Sigmoid colon (tissue), 7 donors: ENCODE measurements at places on chromosomes 7 and 10.

DNA sequence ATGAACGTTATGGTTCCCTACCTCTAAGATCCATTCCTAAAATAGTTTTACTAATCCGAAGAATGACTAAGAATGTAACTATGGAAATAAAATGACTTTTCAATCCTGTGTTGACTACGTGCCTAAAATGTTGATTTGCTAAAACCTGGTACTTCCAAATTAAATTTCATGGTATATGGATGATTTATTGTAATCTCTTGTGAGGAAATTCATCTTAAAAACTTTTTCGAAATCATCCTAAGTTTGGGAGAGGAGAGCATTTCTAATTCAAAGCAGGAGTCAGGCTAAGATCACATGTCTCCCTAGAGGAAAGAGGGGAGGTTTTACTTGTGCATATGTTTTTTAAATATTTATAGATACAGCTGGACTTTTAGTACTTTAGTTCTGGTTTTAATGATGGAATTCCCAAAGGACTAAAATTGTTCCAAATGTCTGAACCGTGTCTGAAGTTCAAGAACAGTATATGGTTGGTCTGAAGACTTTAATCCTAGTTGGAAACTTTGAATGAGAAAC lies 483.9 kb downstream of the AUTS2 start:
- DNase-seq: no peak

GRCh38 chr7:13240349-13240748 lies 552.9 kb downstream of the ARL4A start:
- DNase-seq: no peak

GRCh38 chr10:72337039-72337629 lies 17.6 kb downstream of the DNAJB12 start:
- peak; percentile 94 for DNase-seq

DNA sequence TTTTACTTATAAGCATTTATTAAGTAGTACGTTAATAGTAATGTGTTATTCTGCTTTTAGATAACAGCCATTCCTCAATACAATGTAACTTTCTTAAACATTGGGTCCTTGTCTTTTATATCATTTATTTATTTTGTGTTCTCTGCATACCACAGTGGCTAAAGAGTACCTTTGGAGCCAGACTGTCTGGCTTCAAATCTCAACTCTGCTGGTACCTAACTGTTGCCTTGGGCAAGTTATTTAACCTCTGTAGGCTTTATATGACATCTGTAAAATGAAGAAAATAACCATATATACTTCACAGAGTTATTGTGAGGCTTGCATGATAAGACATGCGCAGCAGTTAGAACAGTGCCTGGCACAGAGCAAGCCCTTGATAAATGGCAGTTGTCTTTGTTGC lies 397.6 kb downstream of the MDFIC start:
- no peak for DNase-seq

GRCh38 chr7:42315103-42315502 lies 78.1 kb upstream of the GLI3 start:
- DNase-seq: no peak

DNA sequence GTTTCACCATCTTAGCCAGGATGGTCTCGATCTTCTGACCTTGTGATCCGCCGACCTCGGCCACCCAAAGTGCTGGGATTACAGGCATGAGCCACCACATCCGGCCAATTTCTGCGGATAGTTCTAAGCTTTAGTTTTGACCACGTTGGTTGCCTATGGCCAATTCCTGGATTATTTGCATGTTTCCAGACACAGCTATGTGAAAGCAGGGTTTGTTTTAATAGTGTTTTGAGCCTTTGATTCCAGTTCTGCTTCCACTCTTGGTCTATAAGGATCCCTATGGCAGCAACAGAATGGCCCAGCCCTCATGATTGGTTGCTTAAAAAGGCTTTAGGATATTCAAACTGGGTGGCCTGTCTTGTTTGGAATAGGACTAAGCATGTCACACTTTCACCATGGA lies 19.1 kb downstream of the SIRT1 start:
- DNase-seq: no peak

- DNase-seq: no peak
These were observed 168.9 kb upstream of the SH2B2 start for GRCh38 chr7:102117743-102118142.

DNA sequence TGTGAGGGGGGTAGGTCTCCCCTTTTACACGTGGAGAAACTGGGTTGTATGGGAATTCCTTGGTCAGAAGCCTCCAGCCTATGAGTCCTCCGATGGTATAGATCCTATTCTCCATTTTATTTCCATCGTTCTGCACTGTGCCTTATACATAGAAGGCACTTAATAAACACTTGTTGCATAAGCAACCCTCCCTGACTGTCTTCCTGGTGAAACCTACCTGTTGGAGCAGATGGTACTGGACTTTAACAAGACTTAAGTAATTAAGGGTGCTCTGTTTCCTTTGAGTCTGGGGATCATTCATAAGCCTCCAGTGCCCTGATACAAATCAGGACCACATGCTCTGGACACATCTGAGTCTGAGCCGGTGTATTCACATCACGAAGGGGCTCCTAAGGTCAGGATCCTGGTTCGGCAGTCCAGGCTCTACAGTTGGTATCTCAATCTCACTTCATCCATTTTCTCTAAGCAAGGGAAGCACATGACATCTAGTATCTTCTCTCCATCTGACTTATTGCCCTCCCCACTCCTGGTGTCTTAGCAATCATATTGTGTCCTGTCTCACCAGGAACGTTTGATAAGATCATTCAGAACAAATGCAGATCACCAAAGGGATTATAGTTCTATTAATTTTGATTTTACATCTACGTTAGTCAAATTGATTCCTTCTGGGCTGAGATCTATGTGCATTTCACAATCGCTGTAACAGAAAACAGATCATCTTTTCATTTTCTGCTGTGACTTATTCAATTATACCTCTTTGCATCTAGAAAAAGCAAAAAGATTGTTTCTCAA lies 22.8 kb upstream of the EZH2 start:
- DNase-seq: no peak

DNA sequence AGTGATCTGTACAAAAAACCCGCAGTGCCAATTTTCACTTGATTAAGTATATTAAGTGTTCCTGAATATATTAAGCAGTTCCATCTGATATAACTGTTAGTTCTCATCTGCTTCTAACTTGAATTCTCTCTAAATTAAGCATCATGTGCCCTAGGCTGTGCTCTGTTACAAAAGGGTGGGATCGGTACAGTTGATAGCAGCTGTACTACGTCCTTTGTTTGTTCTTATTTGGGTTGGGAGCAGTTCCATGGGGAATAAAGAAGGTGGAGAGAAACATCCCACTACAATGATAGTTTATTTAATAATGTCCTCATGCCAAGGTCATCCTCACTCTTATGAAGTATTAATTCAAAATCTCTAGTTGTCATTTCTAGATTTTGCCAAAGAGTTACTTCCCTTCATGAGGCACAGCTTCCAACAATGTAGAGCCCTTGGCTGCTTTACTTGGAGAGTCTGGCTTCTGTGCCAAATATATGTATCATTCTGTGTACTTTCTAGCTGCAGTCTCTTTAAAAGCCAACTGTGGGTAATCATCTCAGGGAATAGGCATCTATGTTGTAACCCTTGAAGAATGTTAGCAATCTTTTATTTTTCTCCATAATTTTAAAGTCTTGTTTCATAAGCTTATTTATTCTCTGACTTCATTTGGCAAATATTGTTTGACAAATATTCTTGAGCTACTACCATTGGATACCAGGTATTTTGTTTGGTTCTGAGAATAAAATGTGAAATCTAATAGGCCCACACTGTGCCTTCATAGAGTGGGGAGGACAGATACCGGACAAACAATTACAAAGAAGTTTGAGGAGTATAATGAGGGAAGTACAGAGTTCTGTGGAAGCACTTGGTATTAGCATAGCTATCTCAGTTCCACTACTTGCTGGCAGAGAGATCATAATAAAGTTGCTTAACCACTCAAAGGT lies 22.4 kb upstream of the AHR start:
- no peak for DNase-seq

DNA sequence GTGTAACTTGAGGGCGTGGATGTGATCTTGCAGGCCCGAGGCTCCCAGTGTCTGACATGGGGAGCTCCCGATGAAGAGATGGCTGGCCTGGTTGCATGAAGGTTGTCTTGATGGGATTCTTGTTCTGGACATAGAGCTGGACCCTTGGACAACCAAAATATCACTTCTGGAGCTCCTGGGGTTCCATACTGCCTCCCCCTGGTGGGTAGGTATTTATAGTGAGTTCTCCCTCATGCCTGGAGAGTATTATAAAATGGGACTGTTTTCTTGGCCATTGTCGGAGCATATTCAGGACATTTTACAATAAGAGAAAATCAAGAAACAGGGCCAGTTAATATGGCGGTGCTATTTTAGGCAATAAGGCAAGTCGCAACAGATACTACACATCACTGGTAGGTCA lies 32.6 kb upstream of the GIMAP8 start:
- no peak for DNase-seq

DNA sequence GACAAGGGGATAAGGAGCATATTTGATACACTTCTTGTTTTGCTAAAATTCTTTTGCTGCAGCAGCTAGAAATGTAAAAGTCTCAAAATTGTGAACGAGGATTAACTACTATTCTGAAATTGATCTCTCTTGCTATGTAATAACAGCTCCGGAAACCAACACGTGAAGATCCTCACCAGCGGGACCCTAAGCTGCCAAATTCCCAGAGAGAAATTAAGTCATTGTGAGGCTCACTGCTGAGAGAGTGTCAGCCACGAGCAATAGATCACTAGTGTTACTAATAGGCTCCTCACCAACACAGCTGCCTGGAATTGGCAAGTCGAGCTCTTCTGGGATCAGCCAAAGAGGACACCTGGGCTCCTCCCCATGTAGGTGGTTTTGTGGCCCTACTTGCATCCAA lies 5.6 kb upstream of the VWA2 start:
- DNase-seq: no peak

GRCh38 chr7:30382607-30383006 lies 96.0 kb downstream of the NOD1 start:
- no peak for DNase-seq

DNA sequence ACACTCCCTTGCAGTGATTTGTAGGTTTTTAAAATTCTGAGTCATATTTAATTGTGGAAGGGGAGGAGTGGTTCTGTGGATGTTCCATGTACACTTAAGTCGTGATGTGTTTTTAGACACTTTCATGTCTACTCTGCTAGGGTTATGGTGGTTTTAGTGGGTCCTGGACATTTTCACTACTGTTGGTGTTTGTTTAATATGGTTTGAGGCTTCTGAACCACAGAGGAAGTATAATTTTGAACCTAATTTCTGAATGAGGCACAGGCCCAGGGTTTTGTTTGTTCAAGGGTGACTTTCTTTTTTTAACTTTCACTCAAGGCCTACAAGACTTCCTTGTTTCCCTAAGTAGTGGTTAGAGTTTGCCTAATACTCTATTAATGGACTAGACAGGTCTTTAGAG lies 13.3 kb downstream of the SLC26A5 start:
- DNase-seq: no peak

DNA sequence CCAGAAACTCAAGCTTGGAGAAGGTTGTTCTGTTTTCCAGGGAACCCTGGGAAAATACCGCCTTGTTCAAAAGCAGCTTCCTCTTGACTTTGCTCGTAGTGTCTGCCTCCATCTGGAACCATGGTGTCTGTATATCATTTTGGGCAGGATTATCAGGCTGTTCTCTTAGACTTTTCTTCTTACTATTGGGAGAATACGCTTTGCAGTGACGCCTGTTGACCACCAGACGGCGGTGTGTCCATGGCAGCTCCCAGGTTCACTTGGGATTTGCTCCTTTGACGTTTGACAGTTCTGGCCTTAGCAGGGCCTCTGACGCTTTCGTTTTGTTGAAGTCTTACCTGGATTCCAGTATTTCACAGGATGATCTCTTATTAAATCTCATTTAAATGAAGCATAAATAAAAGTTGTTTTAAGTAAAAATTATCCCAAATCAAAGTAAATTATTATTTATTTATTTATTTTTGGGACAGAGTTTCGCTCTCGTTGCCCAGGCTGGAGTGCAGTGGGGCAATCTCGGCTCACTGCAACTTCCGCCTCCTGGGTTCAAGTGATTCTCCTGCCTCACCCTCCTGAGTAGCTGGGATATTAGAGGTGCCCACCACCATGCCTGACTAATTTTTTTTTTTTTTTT lies 41.8 kb upstream of the GJD4 start:
- DNase-seq: peak; percentile 79

DNA sequence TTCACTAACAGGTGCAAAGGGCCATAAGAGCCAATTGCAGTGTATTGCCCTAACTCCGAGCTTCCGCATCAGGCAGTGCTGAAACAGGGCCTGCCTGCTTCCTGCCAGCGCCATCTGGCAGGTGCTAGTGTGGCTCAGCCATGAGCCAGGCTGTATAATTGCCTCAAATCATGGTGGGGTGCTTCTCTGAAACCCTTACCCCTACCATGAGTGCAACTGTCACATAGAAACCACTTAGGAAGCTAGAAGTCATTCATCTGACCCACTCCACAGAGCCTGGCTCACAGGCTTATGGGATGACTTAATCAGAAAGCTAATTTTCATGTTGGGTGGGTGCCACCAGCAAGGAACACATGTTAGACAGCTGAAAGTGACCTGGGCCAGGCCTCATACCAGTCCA lies 133.3 kb upstream of the LAMB4 start:
- no peak for DNase-seq

GRCh38 chr10:132301371-132302330 lies 6.1 kb downstream of the STK32C start:
- peak; percentile 63 for DNase-seq

DNA sequence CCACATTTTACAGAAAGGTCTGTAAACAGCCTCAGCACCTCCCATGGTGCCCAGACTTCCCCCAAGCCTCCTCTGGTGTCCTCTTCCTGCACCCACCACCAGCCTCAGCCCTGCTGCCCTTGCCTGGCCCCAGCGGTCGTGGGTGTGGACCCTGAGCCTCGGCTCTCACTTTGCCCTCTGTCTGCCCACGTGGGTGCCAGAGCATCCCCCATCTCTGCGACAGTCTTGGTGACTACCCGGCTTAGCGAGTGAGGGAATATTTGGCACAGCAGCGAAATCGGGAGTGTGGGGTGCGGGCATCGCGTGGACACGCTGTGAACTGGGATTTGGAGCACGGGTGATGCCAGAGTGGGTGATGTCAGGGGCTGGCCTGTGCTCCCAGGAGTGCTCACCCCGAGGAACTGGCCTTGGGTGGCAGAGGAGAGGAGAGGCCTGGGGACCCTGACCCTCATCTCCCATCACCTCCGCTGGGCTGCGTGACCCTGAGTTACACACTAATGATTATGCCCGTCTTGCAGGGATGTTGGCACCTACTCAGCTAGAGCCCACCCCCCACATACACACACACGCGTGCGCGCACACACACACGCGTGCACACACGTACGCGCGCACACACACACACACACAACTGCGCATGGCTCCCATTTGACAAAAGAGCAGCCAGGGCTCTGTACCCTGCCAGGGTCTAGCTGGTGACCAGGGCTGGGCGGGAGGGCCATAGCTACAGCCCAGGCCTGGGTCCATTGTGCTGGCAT lies 8.7 kb downstream of the ELFN1 start:
- DNase-seq: peak; percentile 45

GRCh38 chr10:43054593-43054992 lies 22.3 kb upstream of the RET start:
- no peak for DNase-seq
